Astrocyte of the hippocampus (primary cell): ENCODE measurements at places on chromosomes 3 and 15.

DNA sequence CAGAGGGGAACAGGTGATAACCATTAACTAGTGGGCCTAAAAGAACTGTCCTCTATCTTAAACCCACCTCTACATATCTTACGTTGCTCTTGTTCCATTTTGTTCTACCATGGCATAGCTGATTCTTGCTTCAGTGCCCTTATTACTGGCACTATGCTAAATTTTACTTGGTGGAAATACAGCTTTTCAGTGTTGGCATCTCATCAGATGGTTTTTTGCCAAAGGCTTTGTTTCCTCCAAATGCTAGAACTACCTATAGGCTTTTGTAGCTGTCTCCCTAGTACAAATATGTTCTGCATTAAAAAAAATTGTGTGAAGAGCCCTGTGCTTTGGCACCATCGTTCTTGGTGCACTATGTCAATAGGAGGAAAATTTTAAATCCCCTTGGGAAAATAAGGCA, 145.0 kb upstream of the ZBTB20 start:
- DNase-seq = no peak

- no peak for DNase-seq
Measured at GRCh38 chr15:85762039-85762755, 32.5 kb downstream of the KLHL25 start.

DNA sequence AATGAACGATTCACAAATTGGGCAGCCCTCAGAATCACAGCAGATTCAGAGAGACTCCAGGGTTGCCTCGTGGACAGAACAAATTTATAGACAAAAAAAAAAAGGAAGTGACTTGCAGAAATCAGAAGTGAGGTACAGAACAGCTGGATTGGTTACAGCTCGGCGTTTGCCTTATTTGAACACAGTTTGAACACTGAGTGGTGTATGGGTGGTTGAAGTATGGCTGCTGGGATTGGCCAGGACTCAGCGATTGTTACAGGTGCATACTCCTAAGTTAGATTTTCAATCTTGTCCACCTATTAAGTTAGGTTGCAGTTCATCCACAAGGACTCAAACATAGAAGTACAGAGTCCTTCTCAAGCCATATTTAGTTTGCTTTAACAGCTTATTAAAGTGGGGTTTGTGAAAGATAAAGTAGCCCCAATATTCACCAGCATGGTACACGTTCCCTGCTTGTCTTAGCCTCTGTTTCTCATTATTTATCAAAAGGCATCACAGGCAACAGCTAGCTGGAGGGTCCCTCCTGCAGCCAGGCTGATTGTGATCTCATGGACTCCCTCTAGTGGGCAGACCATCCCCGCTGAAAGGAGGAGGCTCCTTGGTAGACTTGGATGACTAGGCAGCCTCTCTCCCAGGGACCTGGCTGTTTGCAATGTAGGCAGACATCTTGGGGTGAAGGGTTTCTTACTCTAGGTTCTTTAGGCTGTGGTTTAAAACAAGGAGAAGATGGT, 17.6 kb upstream of the ALDH1L1 start:
- DNase-seq = peak; percentile 78

DNA sequence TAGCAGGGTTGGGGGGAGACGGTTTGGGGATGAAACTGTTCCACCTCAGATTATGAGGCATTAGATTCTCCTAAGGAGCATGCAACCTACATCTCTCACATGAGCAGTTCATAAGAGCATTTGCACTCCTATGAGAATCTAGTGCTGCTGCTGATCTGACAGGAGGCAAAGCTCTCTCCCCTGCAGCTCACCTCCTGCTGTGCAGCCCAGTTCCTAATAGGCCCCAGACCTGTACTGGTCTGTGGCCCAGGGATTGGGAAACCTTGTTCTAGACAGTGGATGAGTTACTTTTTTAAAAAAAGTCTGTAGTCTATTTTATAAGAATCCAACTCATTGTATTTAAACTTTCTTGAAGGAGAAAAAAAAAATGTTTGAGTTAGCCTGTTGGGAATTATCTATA, 100.0 kb downstream of the HHLA2 start:
- DNase-seq = no peak

DNA sequence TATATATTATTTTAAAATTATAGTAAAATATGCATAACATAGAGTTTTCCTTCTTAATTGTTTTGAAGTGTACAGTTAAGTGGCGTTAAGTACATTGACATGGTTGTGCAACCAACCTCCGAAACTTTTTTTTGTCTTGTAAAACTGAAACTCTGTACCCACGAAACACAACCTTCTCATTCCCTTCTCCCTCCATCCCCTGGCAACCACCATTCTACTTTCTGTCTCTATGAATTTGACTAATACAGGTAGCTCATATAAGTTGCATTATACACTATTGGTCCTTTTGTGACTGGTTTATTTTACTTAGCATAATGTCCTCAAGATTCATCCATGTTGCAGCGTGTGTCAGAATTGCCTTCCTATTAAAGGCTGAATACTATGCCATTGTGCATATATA, 179.4 kb downstream of the SATB1 start:
- DNase-seq = no peak

DNA sequence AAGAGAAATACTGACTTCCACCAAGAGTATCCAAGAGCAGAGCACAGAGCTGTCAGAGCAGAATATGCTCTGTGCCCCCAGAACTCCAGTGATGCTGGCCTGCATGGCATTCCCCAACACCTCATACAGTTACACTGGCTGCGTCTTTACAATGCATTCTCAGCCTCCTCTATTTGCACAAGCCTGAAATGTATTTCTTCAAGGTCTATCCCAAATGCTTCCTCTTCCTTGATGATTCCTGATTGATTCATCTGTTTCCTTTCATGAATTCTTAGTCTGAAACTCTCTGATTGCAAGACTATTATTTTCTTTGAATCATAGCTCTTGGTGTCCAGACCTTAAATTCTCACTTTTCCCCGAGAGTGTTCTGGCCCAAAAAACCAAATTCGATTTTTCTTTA, 664.7 kb downstream of the MECOM start:
- DNase-seq = no peak

- DNase-seq = peak; percentile 7
Measured at GRCh38 chr3:175668300-175668699, 809.2 kb downstream of the NAALADL2 start.

DNA sequence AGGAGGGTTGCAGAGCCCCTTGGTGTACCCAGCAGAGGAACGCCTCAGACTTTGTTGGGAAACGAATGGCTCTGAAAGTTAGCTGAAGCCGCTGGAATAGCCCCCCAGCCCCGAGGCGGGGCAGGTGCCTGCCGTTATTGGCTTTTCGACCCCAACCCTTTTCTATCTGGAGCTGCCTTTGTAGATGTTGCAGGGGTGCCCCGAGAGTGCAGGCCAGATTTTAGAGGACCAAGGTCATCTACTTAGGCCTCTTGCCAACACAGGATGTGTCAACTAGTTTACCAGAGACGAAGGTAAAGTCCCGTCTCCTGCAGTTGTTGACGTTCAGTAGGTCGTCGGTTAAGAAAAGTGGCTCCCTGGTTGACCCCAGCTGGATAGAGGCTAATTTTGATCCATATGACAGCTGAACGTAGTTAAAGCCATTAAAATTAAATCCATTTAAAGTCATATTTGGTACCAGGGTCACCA, 579 bp upstream of the UBE3A start:
- DNase-seq = no peak

GRCh38 chr15:68271854-68272471, 5.6 kb upstream of the FEM1B start:
- DNase-seq = peak; percentile 71

GRCh38 chr3:186511702-186512101, 32.5 kb downstream of the CRYGS start:
- no peak for DNase-seq

GRCh38 chr3:179147514-179147872, 664 bp upstream of the PIK3CA start:
- DNase-seq = no peak

GRCh38 chr15:79535536-79535935, 103.4 kb downstream of the MINAR1 start:
- DNase-seq = peak; percentile 12

DNA sequence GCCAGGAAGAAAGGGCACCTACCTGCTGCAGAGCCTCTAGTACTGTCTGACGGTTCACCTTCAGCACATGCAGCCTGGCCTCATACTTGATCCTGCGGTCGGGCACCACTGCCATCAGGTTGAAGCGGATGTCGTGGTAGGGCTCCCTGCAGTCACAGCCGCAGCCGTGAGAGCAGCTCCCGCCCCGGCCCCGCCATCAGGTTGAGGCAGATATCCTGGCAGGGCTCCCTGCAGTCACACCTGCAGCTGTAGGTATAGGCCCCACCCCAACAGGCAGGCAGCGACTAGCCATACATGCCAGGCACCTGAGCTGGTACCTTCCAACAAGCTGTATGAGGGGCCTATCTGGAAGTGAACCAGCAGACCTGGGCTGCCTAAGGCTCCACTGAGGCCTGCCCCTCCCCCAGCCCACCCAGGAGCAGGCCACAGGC, 38.7 kb downstream of the SEMA3G start:
- DNase-seq = no peak

DNA sequence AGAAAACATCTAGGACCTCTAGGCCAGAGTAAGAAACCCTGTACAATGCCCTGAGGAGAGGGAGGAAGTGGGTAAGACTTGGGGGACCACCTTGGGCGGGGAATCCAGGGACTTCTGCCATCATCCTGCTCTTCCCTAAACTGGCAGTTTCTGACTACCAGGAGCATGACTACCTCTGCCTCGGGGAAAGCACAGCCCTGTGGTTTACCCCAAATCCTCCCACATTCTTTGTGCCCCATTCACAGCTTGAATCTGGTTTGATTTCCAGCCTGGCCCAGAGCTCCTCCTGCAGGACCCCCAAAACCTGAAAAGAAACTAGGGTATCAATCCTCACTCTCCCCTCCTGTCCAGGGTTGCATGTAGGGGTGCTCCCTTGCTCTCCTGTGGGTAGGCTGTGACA, 4.7 kb downstream of the C3orf18 start:
- DNase-seq = peak; percentile 49

DNA sequence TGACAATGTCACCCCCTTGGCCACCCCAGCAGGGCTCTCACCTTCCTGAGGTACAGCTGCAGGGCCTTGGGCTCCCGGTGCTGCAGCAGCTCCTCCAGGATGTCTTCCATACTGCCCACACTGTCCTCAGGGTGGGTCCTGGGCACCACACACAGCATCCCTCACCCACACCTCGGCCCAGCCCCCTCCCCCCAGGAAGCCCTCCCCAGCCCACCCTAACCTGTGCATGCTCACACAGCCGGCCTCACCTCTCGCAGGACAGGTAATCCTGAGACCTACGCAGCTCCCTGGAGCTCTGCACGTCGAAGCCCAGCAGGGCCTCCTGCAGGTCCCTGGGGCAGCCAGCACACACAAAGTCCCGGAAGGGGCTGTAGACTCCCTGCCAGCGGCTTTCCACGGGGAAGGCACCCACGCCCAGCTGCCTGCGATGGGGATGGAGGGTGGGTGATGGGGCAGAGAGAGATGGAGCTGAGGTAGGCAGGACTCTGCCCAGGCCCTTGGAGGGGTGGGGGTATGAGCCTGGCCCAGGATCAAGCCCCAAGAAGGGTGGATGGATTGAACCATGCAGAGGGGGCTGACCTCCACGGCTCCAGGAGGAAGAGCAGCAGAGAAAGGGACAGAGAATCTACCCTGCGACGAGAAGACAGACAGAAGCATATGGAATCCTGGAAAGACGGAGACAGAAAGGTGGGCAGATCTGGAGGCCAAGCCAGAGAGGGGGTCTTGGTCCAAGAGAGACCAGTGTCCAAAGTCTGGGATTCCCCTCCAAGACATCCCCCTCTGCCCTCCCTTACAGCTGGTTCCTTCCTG, 16.7 kb downstream of the ALS2CL start:
- no peak for DNase-seq

DNA sequence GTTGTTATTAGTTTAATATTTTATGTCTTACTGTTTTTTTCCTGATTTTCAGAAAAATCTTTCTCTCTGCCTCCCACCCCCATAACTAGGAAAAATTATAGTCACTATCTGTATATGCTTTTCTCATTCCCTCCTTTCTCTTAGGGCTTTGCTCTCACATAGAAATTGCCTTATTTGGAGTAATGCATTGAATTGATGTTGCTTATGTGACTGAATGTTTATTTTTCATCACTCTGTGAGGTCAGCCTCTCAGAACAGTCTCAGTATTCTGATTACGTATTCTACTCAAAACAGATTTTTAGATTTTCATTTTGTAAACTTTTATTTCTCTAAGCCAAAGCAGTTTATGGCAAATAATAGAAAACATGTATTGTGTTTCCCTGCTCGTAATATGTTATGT, 121.0 kb downstream of the SLMAP start:
- DNase-seq = peak; percentile 21

GRCh38 chr3:173930251-173930650, 532.7 kb downstream of the NLGN1 start:
- DNase-seq = no peak

GRCh38 chr3:122938783-122939425, 88.7 kb downstream of the SEMA5B start:
- DNase-seq = no peak

- DNase-seq = no peak
Measured at GRCh38 chr3:34238407-34238806, 440.0 kb downstream of the PDCD6IP start.

- no peak for DNase-seq
Measured at GRCh38 chr15:66805202-66805885, 103.3 kb downstream of the SMAD6 start.

DNA sequence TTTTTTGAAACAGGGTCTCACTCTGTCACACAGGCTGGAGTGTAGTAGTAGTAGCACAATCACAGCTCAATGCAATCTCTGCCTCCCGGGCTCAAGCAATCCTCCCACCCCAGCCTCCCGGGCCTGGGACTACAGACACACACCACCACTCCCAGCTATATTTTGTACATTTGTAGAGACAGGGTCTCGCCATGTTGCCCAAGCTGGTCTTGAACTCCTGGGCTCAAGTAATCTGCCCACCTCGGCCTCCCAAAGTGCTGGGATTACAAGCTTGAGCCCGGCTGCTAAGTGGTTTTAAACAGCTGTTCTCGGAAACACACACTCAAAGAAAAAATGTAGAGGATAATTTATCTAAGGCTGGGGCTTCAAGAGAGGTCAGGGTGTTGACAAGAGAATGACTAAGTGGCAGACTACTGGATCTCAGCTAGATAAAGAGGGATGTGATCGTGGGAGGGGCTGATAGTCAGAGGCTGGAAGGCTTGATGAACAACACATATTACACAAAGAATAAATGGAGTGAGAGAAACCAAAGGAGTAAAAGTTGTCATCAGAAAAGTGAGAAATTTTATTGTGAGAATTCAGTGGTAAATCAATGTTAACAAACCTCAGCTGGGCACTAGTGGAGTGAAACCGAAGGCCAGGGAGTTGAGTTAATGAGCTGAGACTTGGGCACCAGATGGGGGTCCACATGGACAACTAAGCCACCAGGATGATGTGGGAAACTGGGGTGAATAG, 6.7 kb downstream of the CCR5AS start:
- no peak for DNase-seq

GRCh38 chr3:71503525-71504249, 79.8 kb downstream of the FOXP1 start:
- DNase-seq = peak; percentile 60
